Pancreas (tissue), 10 donors: ENCODE measurements at places on chromosomes 12 and 14. TPM values are rescaled to one million over a fixed set of nuclear protein-coding genes. Genes with fewer than 3 reads are reported as not detected.
A peak's percentile ranks its signal among the peaks of the same experiment; 100 is the strongest.

GRCh38 chr14:102545461-102546265 lies 36.1 kb upstream of the ANKRD9 start:
- H3K27me3 ChIP-seq, result no peaks in the 10 kb centered on the region
- no peak overlapping the region for H3K27ac ChIP-seq
- no peak overlapping the region for H3K4me3 ChIP-seq
- no peaks in the 10 kb centered on the region for H3K36me3 ChIP-seq

DNA sequence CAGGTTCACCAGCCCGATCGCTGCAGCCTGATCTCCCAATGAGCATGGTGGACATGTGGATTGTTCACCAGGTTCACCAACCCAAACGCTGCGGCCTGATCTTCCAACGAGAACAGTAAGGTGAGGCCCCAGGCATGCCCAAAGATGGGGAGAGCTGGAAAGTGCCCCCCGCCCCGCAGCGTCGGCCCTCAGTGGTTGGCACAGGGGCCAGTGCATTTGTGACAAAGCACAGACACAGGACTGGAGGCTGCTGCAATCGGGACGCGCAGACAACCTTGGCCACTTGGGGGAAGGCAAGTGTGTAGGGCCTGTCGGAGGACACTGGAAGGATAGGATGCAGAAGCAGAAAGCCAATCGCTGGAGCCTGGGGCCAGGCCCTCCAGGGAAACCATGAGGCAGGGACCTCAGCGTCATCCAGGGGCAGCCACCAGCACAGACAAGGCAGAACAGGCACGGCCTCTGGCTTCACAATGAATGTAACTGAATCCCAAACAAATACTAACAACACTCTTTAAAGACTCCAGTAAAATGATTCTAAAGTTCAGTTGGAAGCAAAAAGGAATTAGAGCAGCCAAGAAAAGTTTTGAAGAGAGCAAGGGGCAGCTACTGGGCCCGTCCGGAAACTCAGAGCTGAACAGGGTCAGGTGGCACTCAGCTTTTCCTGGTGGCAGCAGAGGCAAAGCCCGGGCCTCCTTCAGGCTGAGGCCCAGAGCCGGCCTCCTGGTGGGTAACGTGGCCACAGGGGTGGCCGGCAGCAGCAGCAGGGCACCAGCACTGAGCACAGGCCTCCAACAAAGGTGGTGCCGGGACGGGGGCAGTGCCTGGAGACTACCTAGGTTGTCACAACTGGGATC lies 13.3 kb downstream of the BRF1 start:
- no peaks in the 10 kb centered on the region for H3K27me3 ChIP-seq
- no peak overlapping the region for H3K27ac ChIP-seq
- no peak for DNase-seq
- H3K4me1 ChIP-seq, result peaks cover 10% of the 10 kb centered on the region
- no peaks in the 10 kb centered on the region for H3K36me3 ChIP-seq

GRCh38 chr12:88036353-88036965 lies 7.3 kb upstream of the C12orf50 start:
- peaks cover 13% of the 10 kb centered on the region for H3K4me1 ChIP-seq
- no peaks in the 10 kb centered on the region for H3K27me3 ChIP-seq
- peak overlapping the region; percentile 49 for H3K4me3 ChIP-seq

GRCh38 chr12:100442403-100442802 lies 31.3 kb upstream of the NR1H4 start:
- H3K4me1 ChIP-seq, result peaks cover 4% of the 10 kb centered on the region
- H3K27ac ChIP-seq, result no peak overlapping the region
- no peaks in the 10 kb centered on the region for H3K27me3 ChIP-seq
- H3K36me3 ChIP-seq, result no peaks in the 10 kb centered on the region
- no peak overlapping the region for H3K4me3 ChIP-seq

- peak; percentile 15 for DNase-seq
- no peaks in the 10 kb centered on the region for H3K36me3 ChIP-seq
- no peak overlapping the region for H3K27ac ChIP-seq
- H3K4me1 ChIP-seq, result peaks cover 10% of the 10 kb centered on the region
- no peak overlapping the region for H3K4me3 ChIP-seq
These were observed 2.3 kb downstream of the FOXA1 start for GRCh38 chr14:37592482-37593408.

DNA sequence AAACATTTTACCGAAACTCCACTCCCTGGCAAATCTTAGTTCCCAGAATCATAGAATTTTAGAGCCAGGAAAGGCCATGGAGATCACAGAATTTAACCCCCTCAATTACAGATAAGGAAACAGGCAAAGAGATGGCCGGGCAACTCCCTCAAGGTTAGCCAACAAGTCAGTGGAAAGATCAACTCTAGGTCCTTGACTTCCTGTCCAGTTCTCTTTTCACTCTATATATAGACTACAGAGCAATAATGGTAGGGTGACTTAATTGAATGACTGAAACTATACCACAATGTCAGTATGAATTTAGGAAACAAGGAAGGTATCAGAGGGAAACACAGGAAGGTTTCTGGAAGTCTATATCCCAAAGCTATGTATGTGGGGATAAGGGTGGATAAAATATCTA lies 11.6 kb downstream of the OXA1L start:
- H3K27me3 ChIP-seq, result no peaks in the 10 kb centered on the region
- H3K4me3 ChIP-seq, result no peak overlapping the region
- no peak for DNase-seq

DNA sequence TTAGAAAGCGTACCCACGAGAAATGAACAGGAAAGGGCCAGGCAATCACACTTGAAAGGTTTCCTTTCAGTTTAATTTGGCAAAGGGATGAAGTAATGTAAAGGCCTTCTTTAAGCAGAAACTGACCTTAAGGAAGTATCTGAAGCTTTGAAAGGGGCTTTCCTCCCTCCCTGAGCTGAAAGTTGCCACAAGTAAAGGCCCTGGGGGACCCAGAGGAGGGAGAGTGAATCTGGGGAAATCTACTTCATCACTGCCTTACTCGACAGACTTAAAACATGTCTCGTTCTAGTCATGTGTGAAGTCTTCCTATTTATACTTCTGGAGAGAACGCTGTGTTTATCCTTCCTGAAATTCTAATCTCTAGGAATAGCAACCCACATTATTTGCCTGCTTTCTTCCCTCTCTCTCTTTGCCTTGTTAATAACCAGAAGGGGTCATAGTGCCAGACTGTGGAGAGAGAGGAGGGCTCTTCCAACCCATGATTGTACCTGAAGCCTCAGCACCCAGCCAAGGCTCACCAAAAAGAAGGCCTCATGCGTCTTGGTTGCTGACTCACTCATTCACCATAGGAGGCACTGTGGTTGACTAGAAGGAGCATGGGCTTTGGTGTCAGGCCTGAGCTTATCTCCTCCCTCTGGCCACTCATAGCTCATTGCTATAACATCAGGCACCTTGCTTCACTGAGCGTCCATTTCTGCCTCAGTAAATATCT lies 10.2 kb upstream of the GPX2 start:
- no peak overlapping the region for H3K4me3 ChIP-seq
- H3K27ac ChIP-seq, result no peak overlapping the region
- H3K27me3 ChIP-seq, result no peaks in the 10 kb centered on the region
- H3K36me3 ChIP-seq, result no peaks in the 10 kb centered on the region
- DNase-seq, result no peak
- no peaks in the 10 kb centered on the region for H3K4me1 ChIP-seq

- DNase-seq, result no peak
- H3K27me3 ChIP-seq, result no peaks in the 10 kb centered on the region
- H3K27ac ChIP-seq, result no peak overlapping the region
These were observed 89.5 kb downstream of the FBXL14 start for GRCh38 chr12:1504895-1505311.

DNA sequence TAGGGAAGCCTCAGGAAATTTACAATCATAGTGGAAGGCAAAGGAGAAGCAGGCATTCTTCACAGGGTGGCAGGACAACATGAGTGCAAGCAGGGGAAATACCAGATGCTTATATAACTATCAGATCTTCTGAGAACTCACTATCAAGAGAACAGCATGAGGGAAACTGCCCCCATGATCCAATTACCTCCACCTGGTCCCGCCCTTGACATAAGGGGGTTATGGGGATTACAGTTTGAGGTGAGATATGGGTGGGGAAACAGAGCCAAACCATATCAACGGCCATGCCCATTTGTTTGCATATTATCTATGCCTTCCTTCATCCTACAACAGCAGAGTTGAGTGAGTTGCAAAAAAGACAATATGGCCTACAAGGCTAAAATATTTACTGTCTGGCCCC lies 140.2 kb upstream of the CCDC196 start:
- no peak overlapping the region for H3K27ac ChIP-seq
- H3K4me3 ChIP-seq, result no peak overlapping the region
- no peaks in the 10 kb centered on the region for H3K27me3 ChIP-seq
- no peaks in the 10 kb centered on the region for H3K36me3 ChIP-seq
- no peaks in the 10 kb centered on the region for H3K4me1 ChIP-seq

- H3K36me3 ChIP-seq, result no peaks in the 10 kb centered on the region
- no peak overlapping the region for H3K4me3 ChIP-seq
- no peaks in the 10 kb centered on the region for H3K27me3 ChIP-seq
These were observed 41.9 kb upstream of the RFLNA start for GRCh38 chr12:124252964-124253363.

DNA sequence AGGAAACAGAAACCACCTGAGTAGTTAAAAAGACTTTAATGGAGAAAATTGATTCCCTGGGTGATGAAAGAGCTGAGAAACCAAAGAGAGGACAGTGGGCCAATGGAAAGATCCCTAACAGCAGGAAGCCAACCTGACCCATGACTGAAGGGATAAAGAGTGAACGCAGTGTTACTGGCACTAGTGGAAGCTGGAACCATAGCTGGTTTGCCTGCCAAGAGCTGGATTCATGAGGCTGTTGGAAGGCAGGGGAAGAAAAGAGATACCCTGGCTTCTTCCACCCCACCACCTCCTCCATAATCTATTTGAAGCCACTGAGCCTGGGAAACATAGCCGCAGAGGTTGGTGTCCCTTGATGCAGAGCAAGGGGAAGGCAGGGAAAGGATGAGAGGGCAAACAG lies 125.5 kb upstream of the PRKD1 start:
- DNase-seq, result no peak
- no peaks in the 10 kb centered on the region for H3K27me3 ChIP-seq
- H3K27ac ChIP-seq, result no peak overlapping the region
- no peak overlapping the region for H3K4me3 ChIP-seq
- H3K4me1 ChIP-seq, result no peaks in the 10 kb centered on the region

GRCh38 chr12:52203079-52203921 lies 11.5 kb upstream of the KRT80 start:
- H3K27ac ChIP-seq, result peak overlapping the region; percentile 2
- H3K27me3 ChIP-seq, result no peaks in the 10 kb centered on the region
- no peaks in the 10 kb centered on the region for H3K36me3 ChIP-seq
- H3K4me1 ChIP-seq, result peaks cover 9% of the 10 kb centered on the region
- H3K4me3 ChIP-seq, result no peak overlapping the region

- H3K4me1 ChIP-seq, result peaks cover 5% of the 10 kb centered on the region
- no peak overlapping the region for H3K4me3 ChIP-seq
- no peak for DNase-seq
- no peaks in the 10 kb centered on the region for H3K27me3 ChIP-seq
These were observed 31.0 kb downstream of the DRAM1 start for GRCh38 chr12:101908395-101908794.

DNA sequence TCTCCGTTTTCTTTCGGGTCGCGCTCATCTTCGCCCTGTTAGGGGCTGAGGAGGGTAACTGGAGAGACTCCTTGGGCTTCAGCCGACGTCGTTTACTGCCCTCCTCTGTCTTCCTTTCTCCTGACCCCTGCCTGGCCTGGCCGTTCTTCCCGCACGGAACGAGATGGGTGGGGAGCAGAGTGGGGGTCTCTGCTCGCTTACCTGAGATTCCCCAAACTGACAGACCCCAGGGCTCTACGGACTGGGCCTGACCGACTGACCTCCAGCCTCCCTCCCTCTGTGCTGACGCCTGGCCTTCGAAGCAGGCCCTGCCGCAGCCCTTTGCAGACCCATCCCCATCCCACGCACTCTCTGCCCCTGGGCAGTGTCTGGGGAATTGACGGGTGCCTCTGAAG lies 439 bp downstream of the GOLGA5 start:
- peak overlapping the region; percentile 95 for H3K4me3 ChIP-seq
- DNase-seq, result no peak
- H3K27me3 ChIP-seq, result no peaks in the 10 kb centered on the region
- H3K36me3 ChIP-seq, result peaks cover 16% of the 10 kb centered on the region

- H3K4me3 ChIP-seq, result peak overlapping the region; percentile 46
These were observed 604 bp downstream of the GLIPR1 start for GRCh38 chr12:75481013-75481705.

DNA sequence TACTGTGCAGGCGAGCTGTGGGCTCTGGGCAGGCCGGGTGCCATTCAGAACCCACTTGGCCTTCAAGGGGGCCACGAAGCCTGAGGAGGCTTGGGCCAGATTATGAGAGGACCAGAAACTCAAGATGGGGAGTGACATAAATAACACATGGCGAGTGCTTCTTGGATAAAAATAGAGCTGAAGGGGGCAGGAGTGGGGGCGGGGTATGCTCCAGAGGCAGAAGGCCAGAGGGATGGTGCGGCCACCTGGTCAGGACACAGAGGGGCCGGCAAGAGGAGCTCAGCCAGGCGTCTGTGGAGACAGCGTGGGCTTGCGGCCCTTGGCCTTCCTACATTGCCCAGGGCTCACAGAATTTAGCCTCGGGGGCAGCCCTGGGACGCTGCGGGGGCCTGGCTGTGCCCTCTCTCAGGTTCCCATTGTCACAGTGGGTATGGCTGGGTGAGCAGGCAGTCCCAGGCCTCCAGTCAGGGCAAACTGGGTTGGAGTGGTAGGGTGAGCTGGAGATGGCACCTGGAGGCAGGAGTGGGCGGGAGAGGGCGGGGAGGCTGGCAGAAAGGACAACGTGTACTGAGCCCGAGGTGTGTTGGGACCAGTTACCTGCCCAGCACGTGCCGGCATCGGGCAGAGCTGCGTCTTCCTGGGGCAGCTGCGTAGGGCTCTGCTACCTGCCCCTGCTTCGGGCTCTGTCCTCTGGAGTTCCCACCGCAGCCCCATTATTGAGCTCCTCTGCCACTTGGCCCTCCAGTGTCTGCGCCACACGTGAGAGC lies 7.4 kb upstream of the SLC25A29 start:
- H3K4me1 ChIP-seq, result no peaks in the 10 kb centered on the region
- no peak overlapping the region for H3K27ac ChIP-seq
- H3K27me3 ChIP-seq, result no peaks in the 10 kb centered on the region
- H3K4me3 ChIP-seq, result no peak overlapping the region

DNA sequence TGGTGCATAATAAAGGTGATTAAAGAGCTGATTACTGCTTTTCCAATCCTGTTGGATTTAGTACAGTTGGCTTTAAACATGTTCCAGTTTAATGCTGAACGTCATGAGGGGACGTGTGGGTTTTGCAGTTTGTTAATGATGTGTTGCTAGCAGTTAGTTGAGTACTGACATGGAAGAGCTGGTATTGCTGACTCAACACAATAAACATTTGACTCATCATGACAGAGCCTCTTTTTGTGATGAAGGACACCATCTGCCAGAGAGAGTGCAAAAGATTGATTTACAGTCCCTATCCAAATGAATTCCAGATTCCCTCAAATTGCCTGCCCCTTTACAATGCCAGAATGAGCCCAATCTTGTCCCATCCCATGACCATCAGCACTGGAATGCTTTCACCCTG lies 346.2 kb upstream of the PRICKLE1 start:
- H3K27ac ChIP-seq, result no peak overlapping the region
- DNase-seq, result no peak
- no peaks in the 10 kb centered on the region for H3K27me3 ChIP-seq
- H3K4me3 ChIP-seq, result no peak overlapping the region
- no peaks in the 10 kb centered on the region for H3K4me1 ChIP-seq
- H3K36me3 ChIP-seq, result no peaks in the 10 kb centered on the region

- H3K27ac ChIP-seq, result no peak overlapping the region
- no peaks in the 10 kb centered on the region for H3K36me3 ChIP-seq
- H3K4me3 ChIP-seq, result no peak overlapping the region
- no peaks in the 10 kb centered on the region for H3K4me1 ChIP-seq
- H3K27me3 ChIP-seq, result no peaks in the 10 kb centered on the region
These were observed 25.0 kb downstream of the ERH start for GRCh38 chr14:69373104-69373503.

Gene RPL10L
- not detected for total RNA-seq

Gene SPATS2
- total RNA-seq, result 8.5 TPM

Gene NOC4L
- 10.9 TPM for total RNA-seq

Gene AQP2
- total RNA-seq, result not detected

Gene FGF6
- not detected for total RNA-seq

Gene CACNA2D4
- total RNA-seq, result 1.0 TPM

Gene GARIN6
- not detected for total RNA-seq
